Activated CD4-positive, alpha-beta T cell treated with anti-CD3 and anti-CD28 coated beads, Interleukin-2, amount 10 ng/mL, durations not matched to agents 24 days and 14 days (primary cell): ENCODE measurements at places on chromosomes 5 and 9. TPM values are rescaled to one million over a fixed set of nuclear protein-coding genes. Genes with fewer than 3 reads are reported as not detected.

DNA sequence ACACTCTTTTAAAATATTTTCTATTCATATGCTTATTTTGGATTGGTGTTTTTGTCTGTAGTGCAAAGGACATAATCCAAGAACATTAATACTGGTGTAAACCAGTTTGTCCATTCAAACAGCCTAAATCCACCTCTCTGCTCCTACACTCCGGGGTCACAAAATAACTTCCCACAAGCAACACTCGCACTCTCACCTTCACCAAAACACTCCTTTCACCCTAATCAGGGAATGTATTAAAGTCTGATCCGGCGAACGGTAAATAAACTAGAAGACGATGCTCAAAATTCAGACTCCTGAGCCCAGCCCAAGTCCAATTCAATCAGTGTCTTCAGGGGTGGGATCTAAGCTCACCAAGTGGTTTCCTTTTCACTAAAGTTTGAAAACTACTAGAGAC lies 649 bp downstream of the AP3B1 start:
- peaks cover 9% of the 10 kb centered on the region for H3K27me3 ChIP-seq
- DNase-seq = no peak
- H3K27ac ChIP-seq = peak overlapping the region; percentile 97
- peak overlapping the region; percentile 88 for H3K4me3 ChIP-seq

DNA sequence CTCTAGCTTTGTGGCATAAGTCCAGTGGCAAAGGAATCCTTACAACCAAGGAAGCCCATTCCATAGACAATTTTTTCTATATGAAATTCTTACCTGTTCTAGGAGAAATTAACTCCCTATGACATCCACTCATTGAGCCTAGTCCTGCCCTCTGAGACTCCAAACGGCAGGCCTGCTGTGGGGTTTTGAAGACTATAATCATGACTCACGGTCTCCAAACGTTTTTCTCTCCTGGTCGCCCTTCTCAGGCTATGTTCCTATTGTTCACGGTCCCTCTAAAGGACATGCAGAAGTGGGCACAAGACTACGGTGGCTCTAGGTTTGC lies 611 bp downstream of the EXOSC3 start:
- H3K36me3 ChIP-seq = peaks cover 42% of the 10 kb centered on the region
- peaks cover 19% of the 10 kb centered on the region for H3K4me1 ChIP-seq
- no peaks in the 10 kb centered on the region for H3K27me3 ChIP-seq
- H3K4me3 ChIP-seq = peak overlapping the region; percentile 98

DNA sequence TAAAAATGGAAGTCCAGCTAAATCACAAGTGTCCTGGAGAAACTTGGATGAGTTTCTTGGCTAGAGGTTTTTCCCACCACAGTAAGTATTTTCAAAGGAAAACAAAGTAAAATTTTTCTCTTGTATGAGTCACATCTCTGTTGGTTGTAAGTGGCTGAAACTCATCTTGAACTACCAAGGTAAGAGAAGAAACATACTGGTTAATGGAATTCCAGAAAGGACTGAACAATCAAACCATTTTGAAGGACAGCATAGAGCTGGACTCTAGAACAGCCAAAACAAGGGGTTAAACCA lies 102.8 kb upstream of the CDKN2B start:
- H3K27me3 ChIP-seq = peaks cover 71% of the 10 kb centered on the region
- H3K4me1 ChIP-seq = peaks cover 6% of the 10 kb centered on the region
- no peak overlapping the region for H3K27ac ChIP-seq
- no peak for DNase-seq
- no peak overlapping the region for H3K4me3 ChIP-seq
- no peaks in the 10 kb centered on the region for H3K36me3 ChIP-seq

DNA sequence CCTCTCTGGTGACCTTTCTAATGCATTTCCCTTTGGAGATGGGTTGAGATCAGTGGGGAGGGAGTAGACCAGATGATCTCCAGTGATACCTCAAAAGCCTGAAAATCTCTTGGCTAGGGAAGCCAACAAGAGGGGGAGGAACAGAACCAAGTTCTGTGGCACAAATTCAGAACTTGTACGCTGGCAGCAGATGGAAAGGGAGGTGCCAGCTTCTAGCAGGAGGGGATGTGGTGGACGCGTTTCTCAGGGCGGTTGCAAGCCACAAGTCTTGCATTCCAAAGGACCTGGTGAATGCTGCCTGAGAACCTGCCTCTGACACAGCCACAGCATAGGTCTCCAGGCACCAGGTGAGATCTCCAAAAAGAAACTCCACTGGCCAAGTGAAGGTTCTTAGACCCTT lies 13.4 kb downstream of the SLIT3 start:
- DNase-seq = no peak
- H3K4me1 ChIP-seq = no peaks in the 10 kb centered on the region
- no peak overlapping the region for H3K27ac ChIP-seq
- no peaks in the 10 kb centered on the region for H3K27me3 ChIP-seq

DNA sequence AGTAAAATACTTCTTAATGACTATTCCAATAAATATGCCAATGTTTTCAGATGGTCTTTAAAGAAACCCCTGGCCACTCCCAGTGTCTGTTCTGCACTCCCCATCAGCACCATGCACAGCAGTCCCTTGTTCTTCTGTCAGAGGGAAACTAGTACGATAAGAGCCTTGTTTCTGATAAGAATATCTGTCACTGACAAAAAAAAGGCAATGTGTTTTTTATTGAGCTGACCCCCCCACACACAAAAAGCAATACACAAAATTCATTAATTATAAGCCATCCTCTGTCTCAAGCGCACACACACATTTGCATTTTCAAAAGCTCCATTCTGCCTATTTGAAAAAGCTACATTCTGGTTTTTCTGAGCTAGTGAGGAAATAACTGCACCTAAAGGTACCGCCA lies 119.1 kb downstream of the ENC1 start:
- H3K4me1 ChIP-seq = no peaks in the 10 kb centered on the region
- H3K27me3 ChIP-seq = peaks cover under 1% of the 10 kb centered on the region

GRCh38 chr5:76855961-76856360 lies 6.1 kb downstream of the S100Z start:
- peaks cover 42% of the 10 kb centered on the region for H3K4me1 ChIP-seq
- peaks cover 27% of the 10 kb centered on the region for H3K36me3 ChIP-seq
- H3K27me3 ChIP-seq = no peaks in the 10 kb centered on the region
- DNase-seq = peak; percentile 85

GRCh38 chr5:127957701-127958239 lies 125.8 kb upstream of the SLC12A2 start:
- DNase-seq = no peak
- no peaks in the 10 kb centered on the region for H3K36me3 ChIP-seq
- H3K4me1 ChIP-seq = no peaks in the 10 kb centered on the region
- H3K27me3 ChIP-seq = no peaks in the 10 kb centered on the region
- no peak overlapping the region for H3K4me3 ChIP-seq

DNA sequence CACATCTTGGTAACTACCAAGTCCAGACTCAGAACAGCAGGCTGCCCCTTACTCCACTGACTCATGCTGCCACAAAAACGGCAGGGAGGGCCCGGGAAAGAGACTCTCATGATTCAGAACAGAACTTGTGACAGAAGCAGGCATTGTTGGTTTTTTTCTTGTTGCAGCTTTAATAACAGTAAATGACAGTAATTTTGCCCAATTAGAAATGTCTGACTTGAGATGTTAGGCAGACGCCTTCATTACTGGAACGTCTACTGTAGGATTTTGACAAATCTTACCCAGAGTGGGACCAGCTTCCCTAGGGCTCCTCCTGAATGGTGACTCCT lies 77.9 kb downstream of the SEMA5A start:
- H3K36me3 ChIP-seq = no peaks in the 10 kb centered on the region
- H3K4me3 ChIP-seq = no peak overlapping the region
- no peaks in the 10 kb centered on the region for H3K27me3 ChIP-seq
- DNase-seq = no peak
- H3K4me1 ChIP-seq = no peaks in the 10 kb centered on the region

- H3K4me3 ChIP-seq = no peak overlapping the region
- no peaks in the 10 kb centered on the region for H3K36me3 ChIP-seq
- H3K27me3 ChIP-seq = peaks cover 43% of the 10 kb centered on the region
- H3K4me1 ChIP-seq = no peaks in the 10 kb centered on the region
- H3K27ac ChIP-seq = no peak overlapping the region
Measured at GRCh38 chr5:90421136-90421535, 11.6 kb upstream of the CETN3 start.

DNA sequence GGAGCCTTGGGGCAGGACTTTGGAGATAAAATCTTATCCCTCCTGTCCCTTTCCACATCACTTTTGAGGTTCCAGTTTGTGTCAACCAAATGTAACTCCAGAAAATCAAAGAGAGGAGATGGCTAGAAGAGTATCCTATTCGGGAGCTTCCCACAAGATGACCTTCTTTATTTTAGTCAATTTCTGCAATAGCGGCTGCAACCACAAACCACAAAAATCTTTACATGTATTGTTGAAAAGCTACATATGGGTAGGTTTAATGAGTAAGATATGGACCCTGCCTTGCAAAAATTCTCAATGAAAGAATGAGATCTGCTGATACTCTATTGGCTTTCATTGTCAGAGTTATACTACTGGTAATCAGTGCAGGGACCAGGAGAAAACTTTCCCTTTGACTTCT lies 92.2 kb upstream of the MAMDC2 start:
- H3K36me3 ChIP-seq = no peaks in the 10 kb centered on the region
- no peak for DNase-seq
- no peak overlapping the region for H3K4me3 ChIP-seq

DNA sequence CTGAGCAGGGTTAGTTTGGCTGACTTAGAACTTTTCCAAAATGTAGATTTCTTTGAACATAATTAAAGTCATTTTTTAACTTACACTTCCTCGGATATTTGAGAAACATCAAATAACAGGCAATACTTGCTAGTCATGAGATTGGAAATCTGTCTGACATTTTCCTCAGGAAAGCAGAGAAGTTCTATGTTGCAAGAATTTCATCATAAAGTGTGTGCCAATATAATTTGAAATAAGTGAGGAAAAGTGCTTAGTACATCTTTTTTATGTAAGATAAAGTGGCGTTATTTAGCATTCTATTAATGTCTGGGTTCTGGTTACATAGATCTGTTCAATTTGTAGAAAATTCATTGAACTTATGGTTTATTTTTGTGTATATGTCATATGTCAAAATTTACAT lies 48.7 kb upstream of the C5orf47 start:
- no peak overlapping the region for H3K27ac ChIP-seq
- no peaks in the 10 kb centered on the region for H3K27me3 ChIP-seq
- H3K36me3 ChIP-seq = peaks cover under 1% of the 10 kb centered on the region
- H3K4me3 ChIP-seq = no peak overlapping the region
- H3K4me1 ChIP-seq = no peaks in the 10 kb centered on the region
- no peak for DNase-seq

DNA sequence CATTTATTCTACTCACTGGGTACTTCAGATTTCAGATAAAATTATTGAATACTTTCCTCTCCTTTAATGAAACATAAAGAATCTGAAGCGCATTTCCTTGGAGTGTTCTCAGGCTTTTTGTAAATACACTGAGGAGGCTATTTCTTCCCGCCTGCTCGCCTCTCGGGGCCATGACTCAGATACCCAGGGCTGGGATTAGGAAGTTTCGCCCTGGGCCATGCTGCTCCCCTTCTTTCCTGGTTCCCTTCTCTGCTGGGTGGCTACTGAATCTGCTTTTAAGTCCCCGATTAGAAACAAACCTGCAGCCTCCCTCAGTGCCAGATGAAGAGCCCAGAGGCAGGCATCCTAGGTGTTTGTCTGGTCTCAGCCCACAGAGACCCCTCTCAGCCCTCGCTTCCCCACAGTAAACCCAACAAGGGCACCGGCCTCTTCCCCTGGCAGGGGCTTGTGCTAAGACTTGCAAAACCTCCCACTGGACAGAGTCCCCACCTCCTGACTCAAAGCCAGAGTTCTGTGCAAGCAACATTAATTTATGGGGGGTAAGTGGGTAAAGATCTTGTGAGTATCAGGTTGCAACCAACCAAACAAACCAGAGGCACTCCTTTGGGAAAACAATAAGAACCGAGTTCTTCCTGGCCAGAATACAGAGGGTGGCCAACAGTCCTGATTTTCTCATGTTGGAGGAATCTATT lies 30.7 kb upstream of the IRX1 start:
- peak; percentile 8 for DNase-seq
- H3K4me3 ChIP-seq = no peak overlapping the region
- no peak overlapping the region for H3K27ac ChIP-seq
- no peaks in the 10 kb centered on the region for H3K4me1 ChIP-seq
- no peaks in the 10 kb centered on the region for H3K27me3 ChIP-seq
- no peaks in the 10 kb centered on the region for H3K36me3 ChIP-seq

The DND1 gene
- 2.8 and 3.8 TPM in 2 replicates for total RNA-seq

The FBXL17 gene
- 7.5 and 8.6 TPM in 2 replicates for total RNA-seq

The SPINK13 gene
- not detected in 2 replicates for total RNA-seq
